ENCODE measurements at places on chromosomes 13 and 19.

GRCh38 chr19:17149393-17150135 lies 65.6 kb upstream of the USE1 start:
- DNase-seq, result no peak

DNA sequence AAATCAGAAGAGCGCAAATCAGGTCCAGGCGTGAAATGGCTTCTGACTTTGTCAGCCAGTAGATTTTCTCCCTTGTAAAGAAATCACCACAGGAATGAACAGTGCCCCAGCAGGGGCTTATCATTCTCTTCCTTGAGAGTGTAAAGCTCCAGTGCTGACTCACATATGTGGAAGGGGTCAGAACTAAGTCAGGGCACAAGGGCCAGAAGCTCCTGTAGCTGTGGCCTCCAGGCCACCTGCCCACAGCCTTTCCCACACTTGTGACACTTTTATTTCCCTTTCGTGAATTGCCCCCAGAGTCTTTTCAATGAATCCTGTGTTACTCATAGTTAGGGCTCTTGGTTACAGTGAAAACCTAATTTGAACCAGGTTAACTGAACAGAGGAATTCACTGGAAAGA lies 99.6 kb downstream of the SUCLA2 start:
- no peak for DNase-seq

- no peak for DNase-seq
These were observed 19.3 kb downstream of the TNFSF11 start for GRCh38 chr13:42592915-42593900.

DNA sequence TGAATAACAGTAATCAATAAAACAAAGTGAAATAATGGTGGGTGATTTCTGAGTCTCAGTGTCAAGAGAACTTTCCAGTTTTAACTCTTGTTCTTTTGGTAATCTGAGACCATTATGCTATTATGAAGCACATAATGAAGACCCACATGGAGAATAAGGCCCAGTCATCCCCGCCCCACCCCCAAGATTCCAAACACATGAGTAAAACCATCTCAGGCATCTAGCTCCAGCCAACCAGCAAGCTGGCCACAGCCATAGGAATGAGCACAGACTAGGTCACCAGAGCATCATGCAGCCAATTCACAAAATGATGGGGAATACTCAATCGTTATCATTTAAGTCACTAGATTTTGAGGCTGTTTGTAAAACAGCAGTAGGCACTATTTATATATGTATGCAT lies 1769.0 kb upstream of the PCDH20 start:
- no peak for DNase-seq

GRCh38 chr13:39370554-39370953 lies 232.4 kb downstream of the LHFPL6 start:
- no peak for DNase-seq
